Lung microvascular endothelial cell (primary cell): ENCODE measurements at places on chromosomes 2 and 18. TPM values are rescaled to one million over a fixed set of nuclear protein-coding genes. Genes with fewer than 3 reads are reported as not detected.

DNA sequence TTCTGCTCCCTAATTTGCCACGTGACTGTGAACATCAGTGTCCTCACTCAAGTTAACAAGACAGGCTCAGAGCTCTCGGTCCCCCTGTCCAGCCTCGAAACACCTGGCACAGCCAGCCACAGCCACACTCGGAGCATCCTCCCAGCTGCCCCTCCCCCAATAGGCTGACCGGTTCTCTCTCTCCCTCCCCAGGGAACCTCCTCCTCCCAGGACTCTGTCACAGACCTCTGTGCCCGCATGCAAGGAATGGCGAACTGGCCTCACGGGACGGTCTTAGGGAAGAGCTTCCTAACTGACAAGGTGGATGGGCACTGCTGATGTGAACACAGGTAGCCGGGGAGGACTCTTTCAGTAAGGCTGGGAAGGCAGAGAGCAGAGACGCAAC lies 18.8 kb downstream of the CYP26B1 start:
- no peak for DNase-seq

SPEG gene
- under 0.01 TPM in 2 replicates for total RNA-seq

TPRKB gene
- total RNA-seq: 20.4 and 30.3 TPM in 2 replicates

DNA sequence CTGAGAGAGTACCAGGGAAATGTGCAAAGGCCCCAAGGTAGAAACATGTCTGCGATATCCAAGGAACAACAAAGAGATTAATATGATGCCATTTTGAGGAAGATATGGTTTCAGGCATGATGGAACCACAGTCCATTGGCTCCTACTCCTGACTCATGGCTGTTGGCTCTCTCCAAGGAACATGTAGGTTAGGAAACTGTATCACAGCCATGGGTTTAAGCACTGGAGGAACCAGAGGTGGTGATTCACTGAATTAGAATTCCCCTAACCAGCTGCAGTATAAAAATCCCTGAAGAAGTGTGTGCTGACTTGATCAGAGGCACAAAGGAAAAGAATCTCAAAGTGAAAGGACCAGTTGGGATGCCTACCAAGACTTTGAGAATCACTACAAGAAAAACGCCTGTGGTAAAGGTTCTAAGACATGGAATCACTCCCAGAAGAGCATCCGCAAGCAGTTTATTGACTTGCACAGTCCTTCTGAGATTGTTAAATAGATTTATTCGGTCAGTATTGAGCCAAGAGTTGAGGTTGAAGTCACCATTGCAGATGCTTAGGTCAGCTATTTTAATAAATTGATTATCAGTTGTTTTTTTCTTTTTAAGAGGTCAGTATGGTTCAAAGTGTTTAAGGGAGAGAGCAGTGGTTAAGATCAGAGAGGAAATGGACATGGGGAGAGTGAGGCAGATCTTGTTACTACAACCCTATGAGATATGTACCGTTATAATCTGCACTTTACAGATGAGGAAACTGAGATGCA lies 110.7 kb upstream of the OTX1 start:
- DNase-seq: no peak

DNA sequence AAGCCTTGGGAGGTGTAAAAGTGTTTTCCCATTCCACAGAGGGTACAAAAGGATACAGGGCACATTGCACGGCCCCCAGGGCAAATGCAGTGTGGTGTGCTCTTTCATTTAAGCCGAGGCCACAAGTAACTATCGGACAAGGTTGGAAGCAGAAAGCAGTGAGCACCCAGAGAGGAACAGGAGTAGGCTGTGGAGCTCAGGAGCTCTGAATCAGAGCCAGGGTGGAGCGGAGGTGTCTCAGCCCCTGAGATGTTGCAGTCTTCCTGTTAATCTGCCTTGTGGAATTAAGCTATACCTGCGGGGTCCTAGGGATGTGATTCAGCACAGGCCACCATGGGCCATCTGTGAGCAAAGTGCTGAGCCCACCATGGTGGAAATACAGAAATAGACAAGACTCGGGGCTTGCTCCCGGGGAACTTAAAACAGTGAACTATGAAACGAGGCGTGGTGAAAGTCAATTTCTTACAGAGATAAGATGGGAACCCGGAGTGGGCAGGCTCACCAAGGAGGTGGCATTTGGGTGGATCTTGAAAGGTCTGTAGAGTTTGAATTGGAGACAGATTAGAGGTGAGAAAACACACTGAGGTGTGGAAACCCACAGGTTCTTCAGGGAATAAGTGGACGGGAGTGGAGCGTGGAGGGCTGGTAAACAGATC lies 44.0 kb downstream of the ASAP2 start:
- peak; percentile 46 for DNase-seq
